ENCODE measurements at places on chromosomes 6 and 20.
A peak's percentile ranks its signal among the peaks of the same experiment; 100 is the strongest.

GRCh38 chr6:62613928-62614327, 327.9 kb upstream of the KHDRBS2 start:
- DNase-seq, result no peak

DNA sequence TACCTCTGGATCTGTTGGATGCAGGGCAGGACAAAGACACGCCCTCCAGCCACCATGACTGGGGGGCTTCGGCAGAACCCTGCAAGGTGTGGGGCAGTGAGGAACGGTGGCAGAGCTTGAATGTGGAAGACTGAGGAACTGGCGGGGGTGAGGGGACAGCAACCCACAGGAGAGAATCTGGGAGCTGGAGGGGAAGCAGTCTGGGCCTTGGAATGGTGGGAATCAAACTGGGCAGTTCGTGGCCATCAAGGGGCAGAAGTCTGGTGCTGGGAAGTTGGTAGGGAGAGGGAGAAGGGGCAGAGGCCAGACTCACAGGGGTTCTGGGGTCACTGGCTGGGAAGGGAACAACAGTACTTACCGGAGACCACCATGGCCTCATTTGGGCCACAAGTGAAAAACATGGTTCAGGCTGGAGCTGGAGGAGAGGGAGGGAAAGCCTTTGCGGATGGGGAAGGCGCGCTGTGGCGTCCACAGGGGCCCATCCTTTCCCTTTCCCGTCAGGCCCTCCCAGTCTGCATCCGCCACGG, 635 bp downstream of the FLOT1 start:
- DNase-seq, result no peak

DNA sequence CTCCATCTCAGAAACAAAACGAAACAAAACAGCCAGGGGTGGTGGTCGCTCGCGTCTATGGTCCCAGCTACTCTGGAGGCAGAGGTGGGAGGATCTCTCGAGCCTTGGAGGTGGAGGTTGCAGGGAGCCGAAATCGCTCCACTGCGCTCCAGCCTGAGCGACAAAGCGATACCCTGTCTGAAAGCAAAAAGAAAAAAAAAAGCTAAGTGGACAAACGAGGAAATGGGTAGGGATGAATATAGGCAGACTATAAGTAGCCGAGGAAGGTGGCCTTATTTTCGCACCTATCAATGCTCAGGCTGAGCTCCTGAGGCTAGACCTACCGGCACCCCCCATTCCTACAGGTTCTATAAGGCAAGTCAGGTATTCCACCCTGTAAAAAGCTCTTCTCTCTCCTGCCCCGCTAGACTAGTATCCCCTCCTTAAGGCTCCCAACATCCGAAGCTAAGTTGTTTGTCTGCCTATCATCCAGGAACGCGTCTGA, 650 bp upstream of the CASP8AP2 start:
- no peak for DNase-seq

GRCh38 chr20:62350098-62350628, 16.9 kb downstream of the LAMA5 start:
- no peak for DNase-seq

DNA sequence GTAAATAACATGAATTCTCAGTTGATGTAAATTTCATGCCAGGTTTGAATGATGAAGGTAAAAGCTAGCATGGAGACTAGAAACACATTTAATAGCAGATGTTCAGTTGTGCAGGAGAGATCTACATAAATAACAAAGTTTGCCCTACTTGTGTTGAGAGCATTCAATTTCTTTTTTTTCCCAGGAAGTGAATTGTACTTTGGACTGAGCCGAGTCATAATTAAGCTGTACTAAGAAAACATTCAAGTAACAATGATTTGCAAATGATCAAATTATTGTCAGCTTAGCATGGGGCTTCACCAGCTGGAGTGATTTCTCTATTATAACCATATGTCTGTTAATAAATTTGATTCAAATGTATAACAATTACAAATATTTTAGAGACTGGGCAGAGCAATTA, 893.5 kb upstream of the MAP3K7 start:
- DNase-seq, result no peak

DNA sequence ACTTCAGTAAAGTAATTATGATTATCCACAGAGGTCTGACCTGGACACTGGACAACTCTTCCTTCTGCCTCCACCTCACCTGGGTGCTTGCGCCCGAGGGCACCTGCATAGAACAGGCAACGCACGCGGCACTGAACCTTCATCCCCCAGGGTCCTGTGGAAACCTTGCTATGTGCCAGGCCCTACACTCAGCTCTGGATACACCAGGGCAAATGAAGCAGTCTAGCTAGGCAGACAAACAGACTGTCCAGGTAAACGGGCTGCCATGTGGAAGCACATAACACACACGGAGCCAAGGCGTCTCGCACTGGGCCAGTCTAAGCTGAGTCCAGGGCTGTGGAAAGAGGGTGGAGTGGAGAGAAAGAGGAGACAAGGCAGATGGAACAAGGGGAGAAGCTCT, 109.3 kb upstream of the AFDN start:
- DNase-seq, result no peak

DNA sequence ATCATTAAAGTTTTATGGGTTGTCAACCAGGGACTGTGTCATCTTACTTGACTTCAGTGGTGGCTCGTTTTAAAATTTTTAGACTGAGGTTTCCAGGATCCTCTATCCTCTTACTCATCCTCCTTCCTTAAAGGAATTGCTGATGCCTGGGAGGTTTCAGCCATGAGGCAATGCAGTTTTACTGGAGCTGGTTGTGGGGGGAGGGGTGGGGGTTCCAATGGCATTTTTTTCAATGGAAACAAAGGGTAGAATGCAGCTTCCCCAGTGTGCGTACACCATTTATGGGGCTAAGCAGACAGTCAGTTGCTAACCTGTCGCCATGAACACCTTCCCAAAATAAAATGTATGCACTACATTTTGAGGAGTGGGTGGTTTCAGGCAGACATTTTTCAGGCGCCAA, 88.0 kb downstream of the METTL24 start:
- no peak for DNase-seq

GRCh38 chr20:34085544-34086040, 26.5 kb downstream of the EIF2S2 start:
- no peak for DNase-seq

- DNase-seq, result no peak
Observed at GRCh38 chr6:158856261-158856660, 37.1 kb upstream of the EZR start.

- DNase-seq, result no peak
Observed at GRCh38 chr20:53321596-53321995, 272.0 kb downstream of the ZNF217 start.

DNA sequence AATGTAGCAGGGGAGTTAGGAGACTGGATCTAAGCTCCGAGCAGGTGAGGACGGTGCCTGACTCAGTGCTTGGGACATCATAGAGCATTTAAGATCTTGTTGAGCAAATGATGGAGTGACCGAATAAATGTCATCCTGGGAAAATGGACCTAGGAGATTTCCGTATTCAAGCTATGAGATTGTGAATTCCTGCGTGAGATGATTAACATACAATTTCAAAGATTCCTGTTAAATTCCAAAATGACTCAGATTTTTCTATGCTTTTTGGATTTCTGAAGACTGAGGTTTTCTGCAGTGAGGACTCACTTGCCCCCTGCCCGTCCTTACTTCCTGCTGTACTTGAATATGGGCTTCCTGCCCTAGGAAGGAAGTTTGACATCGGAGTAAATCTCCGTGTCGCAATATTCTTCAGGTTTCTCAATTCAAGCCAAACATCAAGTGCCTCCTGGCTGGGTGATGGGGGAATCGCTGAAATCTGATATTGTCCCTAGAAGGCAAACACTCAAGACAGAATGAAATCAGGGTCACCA, 5.2 kb downstream of the SYTL3 start:
- DNase-seq, result no peak

GRCh38 chr6:163710532-163711470, 296.3 kb downstream of the QKI start:
- DNase-seq, result no peak

- no peak for DNase-seq
Observed at GRCh38 chr20:61569825-61570224, 317.8 kb downstream of the CDH4 start.

GRCh38 chr6:118993358-118993757, 58.4 kb upstream of the MCM9 start:
- DNase-seq, result no peak

DNA sequence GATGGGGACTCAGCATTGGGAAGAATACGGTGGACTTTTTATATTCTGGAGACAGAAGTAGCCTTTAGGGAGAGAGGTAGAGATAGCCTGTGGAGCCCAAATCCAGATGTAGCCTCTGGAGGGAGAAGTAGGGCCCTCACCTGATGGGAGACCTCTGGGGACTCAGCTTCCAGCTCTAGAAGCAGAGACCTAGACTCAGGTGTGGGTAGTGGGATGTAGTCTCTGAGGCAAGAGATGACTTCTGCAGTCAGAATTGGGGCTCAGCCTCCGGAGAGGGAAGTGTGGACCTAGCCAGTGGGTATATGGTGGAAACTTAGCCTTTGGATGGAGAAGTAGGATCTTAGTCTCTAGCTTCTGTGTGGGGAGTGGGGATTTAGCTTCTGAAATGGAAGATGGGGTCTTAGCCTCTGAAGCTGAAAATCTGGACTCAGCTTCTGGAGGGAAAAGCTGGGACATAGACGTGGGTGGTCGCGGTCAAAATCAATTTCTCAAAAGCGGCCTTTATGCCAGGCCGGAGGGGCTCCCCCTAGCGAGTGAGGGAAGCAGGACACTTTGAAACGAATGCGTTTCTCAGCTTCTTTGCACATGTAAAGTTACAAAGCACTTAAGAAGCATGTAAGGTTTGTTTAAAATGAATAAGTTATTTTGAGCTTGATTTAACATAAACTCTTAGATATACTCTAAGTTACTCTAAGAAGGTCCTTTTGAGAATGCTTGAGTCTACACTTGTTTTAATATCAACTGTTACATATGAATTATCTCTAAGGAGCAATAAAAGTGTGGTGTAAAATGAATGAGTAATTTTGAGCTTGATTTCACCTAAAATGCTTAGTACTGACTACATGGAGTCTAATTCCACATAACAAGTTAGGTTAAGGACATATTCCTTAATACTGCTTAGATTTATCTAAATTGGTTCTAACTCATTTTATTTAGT, 12.9 kb upstream of the ZNF343 start:
- peak; percentile 24 for DNase-seq

- no peak for DNase-seq
Observed at GRCh38 chr20:40710603-40711002, 21.6 kb upstream of the MAFB start.

DNA sequence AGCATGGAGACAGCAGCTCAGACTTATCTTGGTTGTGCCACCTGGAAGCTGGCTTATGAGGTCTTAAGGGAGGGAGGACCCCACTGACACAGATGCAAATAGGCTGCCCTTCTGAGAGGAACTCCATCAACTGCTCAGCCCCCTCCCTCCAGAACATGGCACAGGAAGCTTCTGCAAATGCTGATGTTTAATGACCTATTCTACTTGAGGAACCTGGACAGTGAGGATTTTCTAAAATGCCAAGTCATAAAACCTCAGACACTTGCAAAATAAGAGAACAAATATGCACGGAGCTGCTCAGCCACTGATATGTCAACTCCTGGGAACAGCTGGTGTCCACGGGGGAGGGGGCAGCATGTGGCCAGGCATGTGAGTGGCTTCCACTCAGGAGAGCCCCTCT, 3.5 kb downstream of the CST9 start:
- DNase-seq, result no peak

DNA sequence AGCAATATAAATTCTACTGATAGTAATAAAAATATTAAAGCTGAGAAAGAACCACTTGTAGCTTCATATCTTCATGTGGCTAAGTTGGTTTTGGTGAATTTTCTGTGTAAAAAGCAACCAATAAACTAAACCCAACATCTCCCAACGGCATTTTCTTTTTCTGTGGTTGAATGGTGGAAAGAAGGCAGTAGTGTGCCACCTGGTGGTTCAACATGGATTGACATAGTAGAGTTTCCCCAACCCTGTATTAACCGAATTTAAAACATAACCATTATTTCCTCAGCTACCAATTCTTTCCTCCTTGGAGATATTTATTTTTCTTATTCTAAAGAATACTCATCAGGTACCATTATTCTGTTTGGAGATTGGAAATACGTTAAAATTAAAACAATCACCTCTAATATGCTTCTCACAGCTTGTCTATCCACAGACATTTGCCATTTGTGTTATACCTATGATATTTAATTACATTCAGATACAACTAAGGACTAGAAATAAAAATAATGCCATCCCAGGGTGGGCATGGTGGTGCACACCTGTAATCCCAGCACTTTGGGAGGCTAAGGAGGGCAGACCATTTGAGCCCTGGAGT, 117.1 kb upstream of the EEF1E1 start:
- no peak for DNase-seq

DNA sequence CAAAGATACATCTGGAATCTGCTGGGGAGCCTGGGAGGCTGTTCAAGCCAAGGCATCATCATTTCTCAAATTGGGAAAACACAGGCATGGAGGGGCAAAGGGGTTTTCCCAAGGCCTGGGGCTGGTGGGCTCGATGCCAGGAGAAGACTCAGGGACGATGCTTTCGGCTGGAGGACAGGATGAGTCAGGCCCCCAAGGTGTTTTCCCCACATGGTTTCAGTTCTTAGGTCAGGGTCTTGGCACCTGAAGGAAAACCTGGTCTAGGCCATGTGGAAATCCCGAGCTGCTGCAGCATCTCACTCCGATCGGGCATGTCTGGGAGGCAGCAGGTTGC, 348.1 kb downstream of the CDC5L start:
- no peak for DNase-seq

GRCh38 chr20:40958598-40958997, 70.0 kb upstream of the TOP1 start:
- DNase-seq, result no peak

DNA sequence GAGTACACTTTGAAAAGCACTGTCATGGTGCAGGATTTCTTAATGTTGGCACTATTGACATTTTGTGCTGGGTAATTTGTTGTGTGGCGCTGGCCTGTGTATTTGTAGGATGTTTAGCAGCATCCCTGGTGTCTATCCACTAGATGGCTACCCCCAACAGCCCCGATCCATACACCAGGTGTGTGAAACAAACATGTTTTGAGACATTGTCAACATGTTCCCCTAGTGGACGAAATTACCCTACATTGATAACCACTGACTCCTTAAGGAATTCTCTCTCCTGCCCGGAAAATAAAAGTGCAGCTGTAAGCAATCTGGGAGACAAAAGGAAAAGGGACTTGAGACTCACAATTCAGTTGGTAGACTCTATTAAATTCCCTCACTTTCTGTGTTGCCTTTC, 52.6 kb upstream of the TMEM200A start:
- no peak for DNase-seq

GRCh38 chr6:33692760-33693158, 18.7 kb downstream of the UQCC2 start:
- peak; percentile 76 for DNase-seq

DNA sequence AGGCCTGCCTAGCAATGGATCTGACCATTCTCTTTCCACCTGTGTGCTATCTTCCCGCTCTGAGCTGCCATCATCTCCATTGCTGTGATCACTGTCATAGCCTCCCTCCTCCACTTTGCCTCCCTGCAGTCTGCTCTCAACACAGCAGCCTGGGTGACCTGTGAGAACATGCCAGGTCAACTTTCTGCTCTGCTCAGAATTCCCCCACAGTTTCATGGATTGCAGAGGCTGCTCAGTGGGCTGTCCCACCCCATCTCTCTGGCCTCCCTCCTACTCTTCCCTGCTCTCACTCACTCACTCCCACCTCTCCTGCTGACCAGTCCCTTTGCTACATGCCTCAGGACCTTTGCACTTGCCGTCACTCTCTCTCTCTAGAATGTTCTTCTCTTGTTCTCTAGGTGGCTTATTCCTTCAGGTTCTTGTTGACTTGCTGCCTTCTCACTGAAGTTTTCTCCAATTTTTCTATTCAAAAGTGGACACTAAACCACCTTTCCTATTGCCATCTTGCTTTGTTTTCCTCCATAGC, 159.9 kb downstream of the CD83 start:
- no peak for DNase-seq

- DNase-seq, result no peak
Observed at GRCh38 chr6:52233975-52234823, 10.1 kb downstream of the IL17F start.
